ENCODE measurements at places on chromosomes 16 and 17. TPM values are rescaled to one million over a fixed set of nuclear protein-coding genes. Genes with fewer than 3 reads are reported as not detected.

DNA sequence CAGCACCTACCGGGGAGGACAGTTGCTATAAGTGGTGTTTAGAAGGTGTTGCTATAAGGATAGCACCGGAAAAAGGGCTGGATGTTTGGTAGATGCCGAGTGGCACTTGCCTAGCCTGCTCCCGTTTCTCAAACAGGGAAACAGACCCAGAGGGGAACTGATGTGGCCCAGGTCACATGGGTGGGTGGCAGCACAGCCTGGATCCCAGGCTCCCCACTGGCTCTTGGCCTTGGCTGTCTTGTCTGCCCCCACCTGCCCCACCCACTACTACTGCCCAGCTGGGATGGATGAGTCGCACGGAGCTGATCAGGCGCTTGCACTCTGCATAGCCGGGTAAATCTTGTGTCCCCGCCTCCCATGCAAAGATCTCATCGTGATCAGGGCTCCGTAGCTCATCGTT is 7.2 kb downstream of the SMTNL2 start:
- no peak for DNase-seq

- DNase-seq: no peak
Measured at GRCh38 chr17:31527606-31528005, 136.1 kb downstream of the RAB11FIP4 start.

DNA sequence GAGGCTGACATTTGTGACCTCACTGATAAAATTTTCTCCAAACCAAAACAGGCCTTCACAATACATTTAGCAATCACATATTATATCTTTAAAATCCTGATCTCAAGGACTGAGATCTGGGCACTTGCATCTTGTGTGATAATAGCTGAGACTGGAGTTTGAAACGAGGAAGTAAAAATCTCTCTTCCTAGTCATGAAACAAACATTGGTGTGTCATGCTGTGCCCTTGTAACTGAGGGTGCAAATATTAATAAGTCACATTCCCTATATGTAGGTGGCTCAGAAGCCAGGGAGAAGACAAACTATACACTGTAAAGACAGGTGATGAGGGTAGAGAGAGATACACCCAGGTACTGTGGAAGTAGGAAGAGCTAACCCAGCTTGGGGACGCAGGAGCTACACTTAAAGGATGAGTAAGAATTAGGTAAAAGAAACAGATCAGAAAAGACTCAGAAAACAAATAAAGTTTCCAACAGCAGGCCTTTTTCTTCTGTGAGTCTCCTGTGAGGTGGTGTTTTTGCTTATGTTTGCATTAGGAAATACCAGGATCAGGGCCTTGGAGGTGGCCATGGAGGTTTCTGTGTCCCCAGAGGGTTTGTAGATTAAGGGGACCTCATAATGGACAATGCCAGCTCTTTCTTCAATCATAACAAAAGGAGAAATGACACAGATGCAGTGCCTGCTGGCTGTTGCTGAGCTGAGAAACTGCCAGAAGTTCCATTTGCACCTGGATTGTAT is 335.7 kb downstream of the GRIN2A start:
- DNase-seq: no peak

DNA sequence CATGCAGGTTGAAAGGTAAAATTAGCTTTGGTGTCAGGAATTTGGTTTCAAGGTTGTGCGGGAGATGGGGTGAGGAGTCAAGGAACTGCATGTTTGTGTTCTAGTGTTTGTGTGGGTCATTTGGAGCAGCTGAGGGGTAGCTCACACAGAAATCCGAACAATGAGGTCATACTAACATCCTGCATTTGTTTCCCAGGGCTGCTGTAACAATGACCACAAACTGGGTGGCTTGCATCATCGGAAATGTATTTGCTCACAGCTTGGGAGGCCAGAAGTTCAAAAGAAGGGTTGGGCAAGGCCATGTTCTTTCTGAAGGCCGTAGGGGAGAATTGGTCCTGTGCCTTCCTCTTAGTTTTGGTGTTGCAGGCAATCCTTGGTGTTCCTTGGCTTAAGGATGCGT is 287.4 kb downstream of the HAPSTR1 start:
- no peak for DNase-seq

- DNase-seq: no peak
Measured at GRCh38 chr16:24917891-24918290, 72.1 kb downstream of the SLC5A11 start.

DNA sequence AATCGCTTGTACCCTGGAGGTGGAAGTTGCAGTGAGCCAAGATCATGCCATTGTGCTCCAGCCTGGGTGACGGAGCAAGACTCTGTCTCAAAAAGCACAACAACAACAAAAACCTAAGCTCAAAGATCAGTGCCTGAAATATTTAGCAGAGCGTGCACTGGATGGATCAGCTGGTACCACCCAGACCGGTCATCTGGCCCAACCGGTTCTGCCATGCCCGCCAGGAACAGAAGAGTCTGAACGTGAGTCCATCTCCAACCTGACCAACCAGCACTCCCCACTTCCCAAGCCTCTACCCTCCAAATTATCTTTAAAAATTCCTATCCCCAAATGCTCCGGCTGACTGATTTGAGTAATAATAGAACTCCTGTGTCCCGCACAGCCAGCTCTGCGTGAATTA is 1.5 kb upstream of the UQCC4 start:
- no peak for DNase-seq

DNA sequence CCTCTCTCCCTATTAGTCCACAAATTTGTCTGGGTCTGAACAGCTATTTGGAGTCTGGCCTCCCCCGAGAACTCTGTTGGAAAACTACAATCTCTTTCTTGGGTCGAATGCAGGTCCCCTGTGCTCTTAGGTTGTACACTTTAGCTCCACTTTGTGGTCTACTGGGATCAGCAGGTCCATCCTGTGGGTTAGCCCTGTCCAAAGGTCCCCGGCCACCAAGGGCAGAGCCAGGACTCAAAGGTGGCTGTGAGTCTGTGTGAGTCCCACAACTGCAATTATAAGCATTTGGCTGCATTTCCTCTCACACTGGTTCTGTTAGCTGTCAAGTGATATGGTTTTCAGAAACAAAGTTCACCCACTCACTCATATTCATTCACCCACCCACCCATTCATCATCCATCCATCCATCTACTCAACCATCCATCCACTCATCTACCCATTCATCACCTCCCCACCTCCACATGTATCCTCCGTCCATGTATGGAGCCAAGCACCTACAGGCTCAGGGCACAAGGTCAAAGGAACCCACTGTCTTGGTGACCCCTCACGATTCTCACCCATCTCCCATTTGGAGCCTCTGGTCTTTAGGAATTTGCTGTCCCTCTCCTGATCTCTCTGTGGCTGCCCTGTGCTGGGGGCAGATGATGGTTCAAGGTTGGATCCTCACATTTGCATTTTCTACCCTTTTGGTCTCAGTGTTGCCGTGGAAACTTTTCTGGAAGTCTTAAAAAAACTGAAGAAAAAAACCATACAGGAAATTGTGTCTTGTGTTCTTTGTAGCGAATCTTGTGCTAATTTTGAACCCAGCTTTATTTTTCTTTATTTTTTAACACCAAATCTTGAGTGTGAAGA is 45.8 kb downstream of the IRF8 start:
- DNase-seq: no peak

- DNase-seq: no peak
Measured at GRCh38 chr17:40510328-40510648, 8.9 kb upstream of the TNS4 start.

DNA sequence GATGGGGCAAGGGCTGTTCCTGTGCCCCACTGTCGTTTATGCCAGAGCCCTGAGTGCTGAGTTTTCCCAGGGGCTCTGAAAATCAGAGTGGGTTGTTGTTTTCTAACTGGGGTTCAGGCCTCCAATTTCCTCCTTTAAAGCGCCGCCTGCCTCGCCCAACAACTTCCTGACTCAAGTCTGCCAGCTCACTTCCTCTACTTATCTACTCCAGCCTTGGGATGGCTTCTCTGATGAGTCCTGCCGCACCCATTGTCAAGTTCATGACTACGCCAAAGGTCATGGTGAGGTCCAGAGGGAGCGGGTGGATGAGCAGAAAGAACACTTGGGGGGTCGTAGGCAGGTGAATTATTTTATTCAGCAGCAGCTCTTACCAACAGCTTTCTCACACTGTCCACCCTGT is 104.7 kb downstream of the UTP18 start:
- no peak for DNase-seq

DNA sequence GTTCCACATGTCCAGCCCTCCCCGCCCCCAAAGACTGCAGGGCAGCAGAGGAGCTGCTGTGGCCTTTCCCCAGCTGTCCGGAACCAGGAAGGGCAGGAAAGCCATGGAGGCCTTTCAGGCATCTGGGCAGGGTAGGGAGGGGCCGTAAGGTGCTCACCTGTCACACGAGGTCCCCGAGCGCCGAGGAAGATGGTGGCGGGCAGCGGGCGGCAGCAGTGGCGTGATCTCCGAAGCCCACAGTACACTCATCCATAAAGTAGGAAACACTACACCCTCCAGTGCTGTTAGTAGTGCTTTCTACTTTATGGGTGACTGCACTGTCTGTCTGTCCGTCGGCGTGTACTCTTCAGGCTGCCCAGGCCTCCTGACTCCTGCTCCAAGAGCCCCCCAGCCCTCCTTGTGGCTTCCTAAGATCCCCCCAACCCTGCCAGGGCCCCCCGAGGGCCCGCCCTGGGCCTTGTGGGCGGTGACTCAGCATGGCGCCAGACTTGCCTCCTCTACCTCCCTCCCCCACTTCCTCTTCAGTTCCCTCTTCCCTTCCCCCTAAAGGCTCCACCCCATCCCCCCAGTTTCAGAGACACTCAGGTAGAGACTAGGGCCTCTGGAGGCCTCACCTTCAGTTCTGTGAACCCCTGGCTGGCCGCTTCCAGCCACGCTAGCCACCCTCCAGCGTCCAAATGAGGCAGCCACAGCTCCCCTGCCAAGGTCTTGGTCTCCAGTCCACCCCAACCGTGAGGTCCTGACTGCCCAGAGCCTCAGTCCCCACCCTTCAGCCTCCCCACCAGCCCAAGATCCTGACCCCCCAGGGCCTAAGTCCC is 2.6 kb upstream of the TSPOAP1 start:
- DNase-seq: no peak

DNA sequence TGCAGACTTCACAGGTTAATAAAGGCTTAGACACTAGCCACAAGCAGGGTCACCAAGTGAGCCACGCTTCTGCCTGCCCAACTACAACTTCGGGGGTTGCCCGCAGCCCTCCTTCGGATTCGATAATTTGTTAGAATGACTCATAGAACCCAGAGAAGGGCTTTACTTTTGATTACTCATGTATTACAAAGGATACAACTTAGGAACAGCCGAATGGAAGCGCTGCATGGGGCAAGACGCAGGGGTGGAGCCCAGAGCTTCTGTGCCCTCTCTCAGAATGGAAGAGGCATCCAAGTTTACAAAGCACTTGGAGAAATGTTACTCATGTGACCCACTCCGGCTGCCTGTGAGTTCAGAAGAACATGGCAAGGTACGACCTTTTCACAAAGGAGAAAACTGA is 7.5 kb upstream of the CDH5 start:
- DNase-seq: no peak

GRCh38 chr16:85689285-85689949 is 663 bp upstream of the GINS2 start:
- no peak for DNase-seq

GRCh38 chr17:14320734-14321475 is 20.0 kb downstream of the HS3ST3B1 start:
- DNase-seq: no peak

- no peak for DNase-seq
Measured at GRCh38 chr17:32926183-32926582, 1.8 kb upstream of the TMEM98 start.

GRCh38 chr16:80023865-80024264 is 423.3 kb upstream of the MAF start:
- no peak for DNase-seq

The KRT33A gene
- not detected for total RNA-seq

The BAIAP3 gene
- total RNA-seq: 0.89 TPM

The RBFOX1 gene
- not detected for total RNA-seq

The GALNS gene
- total RNA-seq: 20.0 TPM

All from NCI-H460 (cell line).